Natural killer cell treated with Interleukin-12 subunit alpha and Interleukin-12 subunit beta and Interleukin-15 and Interleukin-18, amount 100 ng/mL, for 72 hours (primary cell): ENCODE measurements at places on chromosomes 11 and 22. TPM values are rescaled to one million over a fixed set of nuclear protein-coding genes. Genes with fewer than 3 reads are reported as not detected.

TCIRG1 gene
- total RNA-seq = 380 TPM

- DNase-seq = no peak
These were observed 725.1 kb downstream of the NTM start for GRCh38 chr11:132095230-132096131.

ANO5 gene
- not detected for total RNA-seq

DNA sequence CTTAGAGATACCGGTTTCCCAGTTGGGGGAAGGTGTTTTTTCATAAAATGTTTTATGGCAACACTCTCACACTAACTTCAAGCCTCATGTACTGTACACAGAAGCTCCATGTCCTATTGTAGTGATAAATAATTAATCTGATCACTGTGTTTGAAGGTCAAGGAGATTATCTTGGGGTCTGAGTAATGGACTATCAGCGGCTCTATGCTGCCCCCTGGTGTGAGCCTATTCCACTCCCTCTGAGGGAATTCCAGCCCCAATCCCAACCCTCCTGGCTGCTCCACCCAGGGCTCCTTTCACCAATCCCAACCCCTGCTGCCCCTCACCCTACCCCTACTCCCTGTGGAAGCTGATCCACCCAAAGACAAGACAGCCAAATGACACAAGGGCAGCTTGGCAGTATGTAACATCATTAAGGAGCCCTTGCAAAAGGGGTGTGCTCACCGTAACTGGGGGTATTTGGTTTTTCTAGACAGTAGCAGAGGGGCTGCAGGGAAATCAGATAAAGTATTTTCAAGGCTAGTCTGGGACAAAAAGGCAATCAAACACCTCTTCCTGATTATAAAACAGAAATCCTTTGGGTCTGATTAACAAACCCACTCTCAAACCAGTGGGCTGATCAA, 22.3 kb downstream of the HPS4 start:
- DNase-seq = no peak

- no peak for DNase-seq
These were observed 311.0 kb downstream of the SBF2 start for GRCh38 chr11:9982796-9983579.

DNA sequence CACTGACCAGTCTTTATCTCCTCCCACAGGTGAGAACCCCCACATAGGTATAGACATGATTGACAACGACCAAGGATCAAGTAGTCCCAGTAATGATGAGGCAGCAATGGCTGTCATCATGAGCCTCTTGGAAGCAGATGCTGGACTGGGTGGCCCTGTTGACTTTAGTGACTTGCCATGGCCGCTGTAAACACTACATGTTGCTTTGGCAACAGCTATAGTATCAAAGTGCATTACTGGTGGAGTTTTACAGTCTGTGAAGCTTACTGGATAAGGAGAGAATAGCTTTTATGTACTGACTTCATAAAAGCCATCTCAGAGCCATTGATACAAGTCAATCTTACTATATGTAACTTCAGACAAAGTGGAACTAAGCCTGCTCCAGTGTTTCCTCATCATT, 76.5 kb downstream of the BTBD10 start:
- no peak for DNase-seq
